ENCODE measurements at places on chromosomes 1 and 21.

GRCh38 chr1:99250728-99251127 lies 13.6 kb upstream of the PLPPR4 start:
- no peak for DNase-seq

DNA sequence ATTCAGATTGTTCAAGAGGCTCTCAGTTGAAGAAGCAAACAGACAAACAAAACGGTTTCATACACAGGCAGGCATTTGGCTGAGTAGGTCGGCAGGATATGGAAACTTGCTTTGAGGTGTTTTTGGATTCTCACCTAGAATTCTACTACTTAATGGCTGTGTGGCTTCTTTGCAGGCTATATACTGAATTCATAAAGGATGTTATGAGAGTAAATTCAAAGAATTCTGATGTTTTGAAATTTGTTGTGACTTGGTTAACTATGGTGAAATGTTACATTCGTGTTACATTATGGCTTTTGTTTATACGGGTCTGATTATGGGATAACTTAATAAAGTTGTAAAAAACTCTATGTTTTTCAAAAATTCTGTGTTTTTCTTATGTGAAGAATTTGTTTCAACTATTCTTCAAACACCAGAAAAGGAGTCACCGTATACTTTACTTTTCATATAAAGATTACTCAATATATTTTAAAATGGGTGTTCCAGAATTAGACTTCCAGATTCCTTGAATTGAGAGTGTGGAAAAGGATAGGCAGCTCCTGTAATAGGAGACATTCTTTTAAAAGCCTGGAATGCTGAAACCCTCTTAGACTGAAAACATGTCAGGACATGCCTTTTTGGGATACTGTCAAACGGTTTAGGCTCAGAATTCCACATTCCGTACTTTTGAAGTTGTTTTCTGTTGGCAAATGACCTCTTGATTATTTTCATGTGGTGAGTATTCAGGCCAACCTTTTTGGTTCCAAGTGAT lies 8.2 kb upstream of the IRF2BP2 start:
- DNase-seq, result no peak

DNA sequence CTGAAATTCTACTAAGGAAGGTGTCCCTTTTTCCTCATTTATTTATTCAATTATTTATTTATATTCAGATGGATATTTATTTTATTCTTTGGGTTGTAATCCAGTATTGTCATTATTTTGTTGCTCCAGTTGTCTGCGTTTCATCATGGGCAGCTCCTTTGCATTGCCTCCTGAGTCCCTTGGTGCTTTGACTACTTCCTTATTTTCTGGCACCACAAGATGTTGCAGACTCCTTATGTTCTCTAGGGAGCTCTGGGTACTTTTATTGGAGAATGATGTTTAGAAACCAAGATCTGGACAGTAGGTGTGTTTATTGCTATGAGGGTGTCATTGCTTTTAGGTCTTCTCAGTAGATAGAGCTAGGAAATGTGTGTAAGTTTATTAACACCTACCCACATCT lies 59.9 kb upstream of the ERRFI1 start:
- DNase-seq, result no peak

DNA sequence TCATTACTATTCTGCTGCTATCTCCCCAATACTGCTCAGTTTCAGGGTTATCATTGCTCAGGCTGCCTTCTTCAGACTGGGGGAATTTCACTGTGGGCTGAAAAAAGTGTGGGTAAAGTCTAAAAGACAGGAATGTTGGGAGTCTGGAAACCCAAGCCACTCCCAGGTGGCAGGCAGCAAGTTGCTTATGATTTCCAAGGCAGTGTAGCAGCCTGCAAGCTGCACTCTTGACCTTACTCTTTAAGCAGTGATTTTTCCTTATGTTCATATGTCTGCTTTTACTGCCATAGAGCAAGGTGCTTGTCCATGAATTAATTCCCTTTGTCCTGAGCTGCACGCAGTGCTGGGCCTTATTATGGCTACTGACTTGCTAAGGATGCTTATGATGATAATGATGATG lies 53.1 kb downstream of the PHC2 start:
- DNase-seq, result no peak

DNA sequence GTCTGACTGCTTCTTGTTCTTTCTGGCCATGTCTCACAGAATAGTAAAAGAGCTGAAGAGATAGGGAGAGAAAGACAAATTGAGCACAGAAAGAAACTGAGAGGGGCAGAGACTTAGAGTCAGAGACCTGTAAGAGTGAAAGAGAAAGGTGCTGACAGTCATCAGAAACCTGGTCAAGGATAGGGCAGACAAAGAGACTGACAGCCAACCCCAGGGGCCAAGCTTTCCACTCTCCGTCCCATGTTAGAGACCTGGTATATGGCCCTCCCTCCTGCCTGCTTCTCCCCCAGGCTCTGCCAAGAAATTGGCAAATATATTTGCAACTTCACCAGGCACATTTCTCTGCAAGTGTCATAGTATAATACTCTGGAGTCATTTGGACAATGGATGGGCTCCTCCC lies 64.6 kb downstream of the RHBG start:
- DNase-seq, result no peak

GRCh38 chr1:143718021-143718420 lies 253.8 kb downstream of the FAM72C start:
- DNase-seq, result no peak

DNA sequence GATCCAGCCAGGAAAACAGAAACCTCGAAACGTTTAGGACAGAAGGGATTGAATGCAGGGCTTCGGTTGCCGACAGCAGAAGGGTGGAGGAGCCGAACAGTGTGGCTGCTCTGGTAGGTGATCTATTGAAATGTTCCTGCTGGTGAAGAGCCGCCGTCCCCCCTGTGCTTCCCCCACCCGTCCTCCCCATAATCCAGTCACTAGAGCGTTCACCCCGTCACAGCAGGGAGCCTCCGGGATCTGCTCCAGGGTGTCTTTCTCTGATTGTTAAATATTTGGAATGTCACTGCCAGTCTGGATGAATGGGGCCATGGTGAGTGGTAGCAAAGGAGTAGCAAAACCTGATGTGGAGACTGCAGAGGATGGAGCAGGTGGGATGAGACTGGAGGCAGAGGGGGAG lies 255.1 kb upstream of the CSF3R start:
- DNase-seq, result no peak

DNA sequence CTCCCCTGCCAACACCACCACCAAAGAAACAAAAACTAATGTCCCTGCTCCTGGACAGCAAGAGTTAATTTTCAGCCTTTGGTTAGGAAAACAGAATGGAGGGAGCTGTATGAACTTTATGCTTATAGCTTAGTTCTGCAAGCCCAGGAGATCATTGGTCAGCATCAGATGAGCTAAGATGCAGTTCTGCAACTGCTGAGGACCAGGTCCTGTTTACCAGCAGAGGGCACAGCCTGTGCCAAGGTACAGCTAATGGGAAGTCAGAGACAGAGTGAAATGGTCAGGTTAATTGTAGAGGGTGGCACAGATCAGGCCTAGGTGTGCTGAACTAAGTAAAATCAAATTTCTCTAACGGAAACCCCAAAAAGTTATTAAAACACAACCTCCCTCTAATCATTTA lies 161.3 kb downstream of the ROR1 start:
- DNase-seq, result no peak

DNA sequence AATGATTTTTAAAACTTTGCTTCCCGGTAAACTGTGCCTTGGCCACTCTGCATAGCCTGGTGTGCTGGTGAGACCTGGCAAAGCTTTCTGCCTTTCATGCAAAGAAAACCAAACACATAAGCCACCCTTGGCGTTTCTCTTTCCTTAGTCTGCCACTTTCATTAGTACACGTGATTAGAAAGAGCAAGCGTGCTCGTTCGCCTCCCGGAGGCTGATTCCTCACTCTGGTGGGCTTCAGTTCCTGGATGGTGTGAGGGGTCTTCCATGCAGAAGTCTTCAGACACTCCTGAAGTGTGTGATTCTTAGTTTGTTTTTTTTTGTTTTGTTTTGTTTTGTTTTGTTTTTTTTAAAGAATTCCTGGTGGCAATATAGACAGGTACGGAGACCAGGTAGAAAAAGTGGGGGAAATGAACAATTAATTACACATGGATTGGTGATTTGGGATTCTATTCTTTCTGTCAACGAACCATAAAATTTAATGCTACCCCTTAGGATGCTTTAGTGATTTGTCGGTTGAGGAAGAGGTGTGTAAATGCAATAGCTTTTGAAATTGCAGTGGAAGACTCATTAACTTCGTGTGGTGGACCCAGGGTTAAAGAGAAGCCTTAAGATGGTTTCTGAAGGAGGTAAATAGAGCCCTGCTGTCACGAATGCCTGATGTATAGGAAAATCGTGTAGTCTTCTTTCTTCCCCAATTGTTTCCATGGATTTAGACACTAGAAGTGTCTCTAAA lies 2.1 kb downstream of the GALNT2 start:
- DNase-seq, result no peak

GRCh38 chr1:118951270-118951936 lies 36.7 kb downstream of the TBX15 start:
- DNase-seq, result no peak

- DNase-seq, result no peak
These were observed 151.7 kb downstream of the COP1 start for GRCh38 chr1:176055398-176055797.

DNA sequence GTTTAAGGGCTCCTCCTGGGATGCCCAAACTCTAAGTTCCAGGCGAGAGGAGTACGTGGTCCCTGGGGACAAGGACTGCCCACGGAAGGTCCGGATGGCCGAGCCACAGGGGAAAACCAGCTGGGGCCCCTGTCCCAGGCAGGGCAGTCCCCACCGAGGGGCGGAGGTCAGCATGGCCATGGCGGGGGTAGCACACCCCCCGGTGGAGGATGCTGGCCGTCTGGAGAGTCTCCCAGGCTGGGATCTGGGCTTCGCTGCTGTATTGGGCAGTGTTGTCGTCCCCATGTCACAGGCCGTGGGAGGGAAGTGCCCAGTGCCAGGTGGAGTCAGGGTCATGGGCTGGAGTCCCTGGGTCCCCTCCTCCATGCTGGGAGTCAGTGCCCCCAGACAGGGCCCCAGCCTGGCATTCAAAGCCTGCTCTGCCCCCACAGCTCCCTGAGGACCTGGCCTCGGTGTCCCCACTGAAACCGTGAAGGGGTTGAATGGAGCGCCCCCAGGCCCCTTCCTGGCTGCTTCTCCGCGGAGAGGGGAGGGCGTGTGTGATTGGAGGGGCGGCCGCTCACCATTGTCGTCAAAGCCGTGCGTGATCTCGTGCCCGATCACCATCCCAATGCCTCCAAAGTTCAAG lies 6.8 kb downstream of the PRXL2B start:
- DNase-seq, result no peak

DNA sequence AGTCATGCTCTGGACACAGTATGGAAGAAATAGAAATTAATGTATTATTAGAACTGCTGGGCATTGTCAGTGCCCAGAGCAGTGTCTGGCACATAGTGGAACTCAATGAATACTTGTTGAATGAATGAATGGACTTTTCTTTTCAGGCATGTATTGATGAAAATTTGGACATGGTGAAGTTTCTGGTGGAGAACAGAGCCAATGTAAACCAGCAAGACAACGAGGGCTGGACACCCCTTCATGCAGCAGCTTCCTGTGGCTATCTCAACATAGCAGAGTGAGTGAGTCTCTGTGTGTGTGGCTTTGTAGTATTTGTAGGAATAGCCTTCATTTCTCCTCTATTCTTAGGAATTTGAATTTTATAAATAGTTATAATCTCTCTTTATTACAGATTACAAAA lies 68.1 kb downstream of the PPP1R12B start:
- no peak for DNase-seq

DNA sequence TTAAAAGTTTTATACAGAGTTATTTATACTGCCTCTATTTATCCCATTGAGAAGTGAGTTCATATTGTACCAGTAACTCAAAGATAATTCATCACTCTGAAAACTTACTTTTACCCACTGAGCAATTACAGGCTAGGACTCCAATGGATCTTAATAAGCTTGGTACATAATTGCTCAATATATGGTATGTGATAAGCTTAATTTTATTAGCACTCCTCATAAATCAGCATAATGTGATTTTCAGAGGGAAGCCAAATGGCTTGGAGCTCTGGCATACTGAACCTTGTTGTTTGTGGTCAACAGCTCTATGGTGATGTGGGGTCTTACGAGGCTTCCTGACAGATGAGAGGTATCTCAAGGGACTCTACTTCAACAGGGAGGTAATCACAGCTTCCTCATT lies 26.3 kb downstream of the ADAM30 start:
- DNase-seq, result no peak

- DNase-seq, result no peak
These were observed 21.0 kb upstream of the LYST start for GRCh38 chr1:235887676-235888075.

GRCh38 chr1:243299069-243299468 lies 43.2 kb downstream of the SDCCAG8 start:
- DNase-seq, result no peak

DNA sequence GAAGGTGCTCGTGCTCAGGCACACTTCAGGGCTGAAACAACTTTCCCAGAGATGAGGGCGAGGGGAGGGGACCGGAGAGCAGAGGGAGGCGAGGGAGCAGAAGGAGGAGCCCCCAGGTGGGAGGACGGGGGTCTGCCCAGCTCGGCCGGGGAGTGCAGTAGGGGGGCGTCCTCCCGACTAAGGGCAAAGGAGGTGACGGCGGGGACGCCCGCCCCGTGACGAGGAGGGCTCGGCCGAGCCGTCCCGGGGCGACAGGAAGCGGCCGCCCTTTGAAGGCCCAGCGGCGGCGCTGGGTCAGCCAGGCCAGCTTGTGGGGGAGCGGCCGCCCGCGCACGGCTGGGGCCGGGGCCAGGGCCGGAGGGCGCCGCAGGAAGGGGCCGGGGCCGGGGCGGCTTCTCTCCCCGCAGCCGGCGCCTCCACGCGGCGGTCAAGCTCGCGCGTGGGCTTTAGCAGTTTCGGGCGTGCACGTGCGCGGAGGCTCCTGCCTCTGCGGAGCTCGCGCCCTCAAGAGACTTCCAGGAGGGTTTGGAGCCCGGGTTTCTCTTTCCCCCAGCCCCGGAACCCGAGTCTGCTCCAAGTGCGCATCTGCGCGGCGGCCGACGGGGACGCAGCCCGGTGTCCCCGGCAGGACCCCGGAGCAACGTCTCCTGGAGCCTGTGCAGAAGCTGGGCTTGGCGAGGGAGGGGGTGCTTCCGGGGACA lies 100.8 kb upstream of the SLC45A1 start:
- DNase-seq, result no peak

- no peak for DNase-seq
These were observed 35.7 kb downstream of the MORN1 start for GRCh38 chr1:2355373-2356261.

DNA sequence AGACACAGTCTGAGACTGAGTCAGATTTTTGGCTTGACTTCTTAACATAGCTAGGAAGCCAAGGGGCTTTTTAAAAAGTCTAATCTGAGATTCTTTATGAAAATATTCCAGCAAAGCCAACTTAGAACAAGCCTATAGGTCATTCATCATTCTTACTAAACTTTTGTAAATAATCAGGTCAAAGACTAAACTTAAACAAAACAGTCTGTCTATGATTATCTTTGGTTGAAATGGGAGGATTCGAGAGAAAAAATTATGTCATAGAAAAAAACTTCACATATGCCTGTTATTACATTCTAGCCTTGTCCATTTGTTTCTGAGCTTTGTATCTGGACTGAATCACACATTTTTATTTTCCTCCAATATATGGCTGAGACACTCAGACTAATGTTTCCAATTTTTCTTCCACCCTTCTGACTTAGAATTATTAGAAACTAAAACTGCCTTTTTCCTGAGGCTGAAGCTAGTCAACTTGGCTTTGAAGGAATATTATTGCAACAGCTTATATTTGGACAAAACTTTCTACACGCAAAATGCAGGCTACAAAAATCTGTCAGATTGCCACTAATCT lies 83.3 kb downstream of the ETS2 start:
- DNase-seq, result no peak

- DNase-seq, result no peak
These were observed 129.2 kb downstream of the PLPP3 start for GRCh38 chr1:56450004-56450666.

- DNase-seq, result no peak
These were observed 126.6 kb downstream of the DISP1 start for GRCh38 chr1:222941425-222941824.

GRCh38 chr1:206572835-206573234 lies 39.4 kb downstream of the EIF2D start:
- no peak for DNase-seq
